ENCODE measurements at places on chromosomes 5 and 9.

DNA sequence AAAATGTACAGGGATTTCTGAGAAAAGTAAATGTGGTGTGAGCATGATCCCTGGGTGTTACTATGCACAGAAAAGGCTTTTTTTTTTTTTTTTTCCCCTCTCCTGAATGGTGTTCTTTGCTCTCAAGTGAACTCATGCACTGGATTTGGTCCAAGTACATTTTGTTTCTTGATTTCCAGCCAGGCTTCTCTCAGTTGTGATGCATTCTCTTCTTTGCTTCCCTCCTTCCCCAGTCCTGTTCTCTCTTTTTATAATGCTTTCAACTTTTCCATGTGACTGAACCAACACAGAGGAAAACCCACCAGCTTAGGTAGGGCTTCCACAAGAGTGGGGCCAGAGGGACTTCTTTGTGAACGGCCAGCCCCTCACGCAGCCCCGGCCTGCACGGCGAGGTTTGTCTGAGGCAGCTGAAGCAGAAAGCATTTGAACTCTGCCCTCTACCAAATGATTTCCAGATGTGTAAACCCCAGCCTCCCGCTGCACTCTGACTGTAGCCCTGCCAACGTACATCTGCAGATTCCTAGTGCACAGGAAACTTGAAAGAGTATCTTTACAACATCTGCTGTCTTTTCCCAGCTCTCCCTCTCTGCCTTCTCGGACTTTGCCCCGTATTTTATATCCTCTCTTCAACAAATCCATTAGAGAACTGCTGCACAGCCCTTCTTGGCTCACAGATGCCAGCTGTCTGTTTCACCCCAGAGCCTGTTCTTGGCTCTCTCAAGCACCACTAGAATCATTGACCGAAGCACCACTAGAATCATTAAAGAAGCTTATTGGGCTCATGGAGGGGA lies 71.8 kb upstream of the CD180 start:
- peak; percentile 97 for DNase-seq

GRCh38 chr9:97179616-97180015 lies 127.8 kb upstream of the CCDC180 start:
- DNase-seq, result no peak

GRCh38 chr5:172868436-172868923 lies 34.4 kb downstream of the ERGIC1 start:
- peak; percentile 84 for DNase-seq

- DNase-seq, result no peak
These were observed 104.6 kb upstream of the SARDH start for GRCh38 chr9:133842721-133843227.

DNA sequence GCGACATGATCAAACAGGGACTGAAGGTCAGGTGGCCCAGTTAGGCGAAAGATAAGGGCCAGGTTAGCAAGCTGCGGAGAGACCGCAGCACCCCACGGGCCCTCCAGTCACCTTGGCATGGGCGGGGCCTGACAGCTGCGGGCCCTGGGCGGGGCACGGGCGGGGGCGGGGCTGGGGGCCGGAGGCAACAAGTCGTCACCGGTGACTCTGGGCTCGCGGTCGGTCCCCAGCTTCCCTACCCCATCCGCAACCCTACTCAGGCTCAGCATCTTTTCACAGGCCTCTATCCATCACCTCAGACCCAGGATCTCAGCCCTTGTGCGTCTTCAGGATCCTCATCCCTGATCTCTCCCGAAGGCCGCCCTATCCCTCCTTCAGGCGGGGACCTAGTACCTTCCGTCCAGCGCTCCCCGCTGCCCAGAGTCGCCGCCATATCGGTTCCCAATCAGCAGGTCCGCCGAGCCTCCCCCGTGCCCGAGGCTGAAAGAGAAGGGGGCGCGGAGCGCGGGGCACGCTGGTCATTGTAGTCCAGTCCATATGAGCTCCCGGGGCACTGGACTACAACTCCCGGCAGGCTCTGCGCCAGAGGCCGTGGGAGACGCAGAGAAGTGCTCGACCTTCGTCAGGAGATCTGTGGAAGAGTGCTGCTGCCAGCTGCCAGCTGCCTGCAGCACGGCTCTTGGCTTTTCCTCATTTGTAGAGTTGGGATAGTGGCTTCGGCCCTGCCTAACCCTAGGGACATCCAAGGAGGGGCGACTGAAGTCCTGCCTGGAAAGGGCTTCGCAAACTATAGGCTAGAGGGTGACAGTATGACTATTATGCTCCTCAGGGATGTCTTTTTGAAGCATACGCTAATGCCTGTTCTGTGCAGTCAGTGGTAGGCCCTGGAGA lies at the start of gene DNAJC18:
Gene DNAJC18 (minus strand): TSS at position 513 of the 891 bp plus-strand sequence. CDS start 80 bp downstream, at position 433.
- DNase-seq, result peak; percentile 91

DNA sequence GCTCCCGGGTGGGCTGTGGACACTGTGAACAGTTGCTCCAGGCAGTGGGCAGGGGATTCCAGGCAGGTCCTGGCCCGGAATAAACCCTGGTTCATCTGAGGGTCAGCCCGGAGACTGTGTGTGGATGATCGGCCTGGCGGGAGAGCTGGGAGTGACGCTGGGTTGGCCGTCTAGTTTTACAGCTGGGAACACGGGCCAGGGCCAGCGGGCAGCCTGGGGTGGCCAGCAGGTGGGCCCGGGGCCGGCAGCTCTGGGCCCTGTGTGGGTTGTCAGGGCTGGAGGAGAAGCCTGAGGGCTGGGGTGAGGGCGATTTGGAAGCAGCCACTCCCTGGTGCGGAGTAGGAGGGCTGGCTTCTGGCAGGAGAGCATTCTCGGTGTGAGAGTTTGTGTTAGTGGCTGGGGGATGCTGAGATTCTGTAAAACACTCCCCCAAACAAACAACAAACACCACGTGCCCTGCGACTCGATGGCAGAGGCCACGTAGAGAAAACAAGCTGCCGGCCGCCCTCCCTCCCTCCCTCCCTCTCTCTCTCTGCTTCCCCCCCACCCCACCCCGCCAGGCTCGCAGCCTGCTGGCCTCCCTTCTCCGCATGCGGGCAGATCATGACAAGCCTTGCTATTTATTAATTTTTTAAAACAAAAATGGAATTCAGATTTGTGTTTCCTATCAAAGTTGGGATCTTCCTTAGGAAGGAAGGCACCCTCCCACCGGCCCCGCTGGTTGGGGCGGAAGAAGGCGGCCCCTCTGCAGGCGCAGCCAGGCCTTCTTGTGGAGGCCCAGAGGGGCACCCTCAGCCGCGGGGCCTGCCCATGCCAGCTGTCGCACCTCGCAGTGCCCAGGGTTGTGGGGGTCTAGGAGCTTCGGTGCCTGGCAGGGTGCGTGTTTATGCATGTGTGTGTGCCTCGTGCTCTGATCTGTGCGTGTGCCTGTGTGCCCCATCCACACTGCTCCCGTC lies 49.5 kb downstream of the RXRA start:
- DNase-seq, result no peak

DNA sequence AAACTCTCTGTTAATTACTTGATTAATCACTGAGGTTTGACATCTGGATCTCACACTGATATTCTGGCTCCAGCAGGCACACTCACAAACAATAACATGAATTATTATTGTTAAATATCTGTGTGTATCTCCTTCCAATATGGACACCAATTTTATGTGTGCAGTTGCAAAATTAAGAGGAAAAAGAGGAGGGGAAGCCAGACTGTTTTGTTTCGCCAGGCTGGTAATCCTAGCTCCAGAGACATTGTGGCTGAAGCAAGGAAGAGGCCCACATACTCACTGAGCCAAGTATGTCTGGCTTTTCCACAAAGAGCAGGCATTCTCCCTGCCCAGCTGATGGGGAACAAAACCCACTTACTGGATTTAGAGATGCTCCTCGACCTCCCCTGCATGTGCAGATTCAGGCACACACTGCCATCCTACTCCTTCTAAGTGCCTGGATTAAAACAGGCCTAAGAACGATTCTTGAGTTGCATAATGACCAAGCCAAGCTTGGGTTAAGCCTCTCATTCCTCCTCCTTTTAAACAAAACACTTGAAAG lies 181.9 kb downstream of the ESM1 start:
- peak; percentile 61 for DNase-seq

- no peak for DNase-seq
These were observed 18.4 kb downstream of the FNBP1 start for GRCh38 chr9:130024597-130024994.

DNA sequence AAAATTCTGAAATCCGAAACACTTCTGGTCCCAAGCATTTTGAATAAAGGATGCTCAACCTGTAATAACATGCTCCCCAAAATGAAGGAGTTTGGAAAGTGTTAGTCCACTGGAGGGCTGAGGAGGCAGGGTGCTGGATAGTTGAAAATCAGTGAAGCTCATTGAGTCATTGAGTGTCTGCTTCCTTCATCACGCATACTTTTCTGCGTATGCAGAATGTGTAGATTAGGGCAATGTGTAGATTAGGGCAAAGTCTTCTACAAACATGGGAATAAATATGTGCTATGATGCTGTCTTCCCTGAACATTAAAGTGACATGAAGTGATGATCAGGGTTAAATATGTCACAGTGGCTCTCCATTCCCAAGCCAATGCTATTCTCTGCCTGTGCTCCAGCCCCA lies 193.8 kb downstream of the CFAP90 start:
- no peak for DNase-seq

GRCh38 chr9:133248726-133249295 lies 26.2 kb downstream of the ABO start:
- no peak for DNase-seq

DNA sequence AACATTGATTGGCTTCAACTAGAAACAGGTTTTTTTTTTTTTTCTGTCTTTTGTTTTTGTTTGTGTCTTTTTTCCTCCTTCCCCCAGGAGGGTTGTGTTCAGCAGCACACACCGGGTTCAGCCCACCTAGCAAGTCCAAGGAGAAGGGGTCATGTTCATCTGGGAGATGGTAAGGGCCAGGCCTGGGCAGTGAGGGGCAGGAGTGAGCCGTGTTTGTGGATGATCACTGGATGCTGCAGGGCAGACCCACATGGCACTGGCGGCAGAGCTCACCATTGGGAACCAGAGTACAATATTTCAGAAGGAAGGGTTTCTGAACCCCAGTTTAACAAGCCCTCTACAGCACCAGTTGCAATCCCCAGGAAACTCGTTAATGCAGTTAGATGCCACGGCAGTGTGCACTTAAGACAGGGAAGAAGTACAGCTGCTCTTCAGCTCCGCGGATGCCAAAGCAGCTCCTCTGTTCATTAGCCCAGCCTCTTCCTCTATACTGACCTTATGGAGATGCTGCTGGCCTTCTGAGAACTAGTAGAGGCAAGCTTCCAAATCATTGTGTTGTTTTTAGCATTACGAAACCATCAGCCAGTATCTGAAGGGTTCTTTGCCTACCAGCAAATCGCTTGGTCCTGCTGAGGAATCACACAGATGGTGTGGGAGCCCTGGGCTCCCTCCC lies 508.2 kb upstream of the WWC1 start:
- peak; percentile 73 for DNase-seq

GRCh38 chr5:158464383-158464782 lies 605.4 kb upstream of the CLINT1 start:
- DNase-seq, result peak; percentile 32

- no peak for DNase-seq
These were observed 40.8 kb upstream of the ANKRD31 start for GRCh38 chr5:75277463-75277862.

- DNase-seq, result no peak
These were observed 16.6 kb downstream of the TUT7 start for GRCh38 chr9:86337469-86338108.

DNA sequence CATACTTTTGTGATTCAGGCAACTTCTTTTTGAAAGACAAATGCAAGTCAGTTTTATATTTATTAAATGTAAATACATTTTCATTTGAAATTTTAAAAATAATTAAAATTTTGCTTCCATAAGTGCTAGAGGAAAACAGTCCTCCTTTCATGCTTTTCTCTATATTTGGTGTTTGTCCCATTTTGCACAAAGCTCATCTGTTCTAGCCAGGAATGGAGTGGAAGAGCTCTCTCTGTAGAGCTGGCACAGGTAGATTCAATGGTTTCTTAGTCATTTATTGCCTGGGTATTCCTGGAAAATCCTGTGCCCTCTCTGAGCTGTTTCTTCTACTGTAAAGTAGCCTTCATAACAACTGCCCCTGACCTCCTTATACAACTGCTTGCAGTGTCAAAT lies 267.6 kb upstream of the HAPLN1 start:
- no peak for DNase-seq

GRCh38 chr9:112140936-112141335 lies 34.2 kb downstream of the SUSD1 start:
- no peak for DNase-seq

- no peak for DNase-seq
These were observed 136.9 kb downstream of the OLFM1 start for GRCh38 chr9:135224286-135224877.

DNA sequence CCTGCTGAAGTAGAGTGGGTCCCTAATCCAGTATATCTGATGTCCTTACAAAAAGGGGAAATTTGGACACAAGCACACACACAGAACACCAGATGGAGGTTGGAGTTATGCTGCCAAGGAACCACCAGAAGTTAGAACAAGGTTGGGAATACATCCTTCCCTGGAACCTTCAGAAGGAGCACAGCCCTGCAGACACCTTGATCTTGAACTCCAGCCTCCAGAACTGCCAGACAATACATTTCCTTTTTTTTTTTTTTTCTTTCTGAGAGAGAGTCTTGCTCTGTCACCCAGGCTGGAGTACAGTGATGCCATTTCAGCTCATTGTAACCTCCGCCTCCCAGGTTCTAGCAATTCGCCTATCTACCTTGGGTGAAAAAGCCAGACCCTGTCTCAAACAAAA lies 7.1 kb upstream of the ODF2 start:
- no peak for DNase-seq

DNA sequence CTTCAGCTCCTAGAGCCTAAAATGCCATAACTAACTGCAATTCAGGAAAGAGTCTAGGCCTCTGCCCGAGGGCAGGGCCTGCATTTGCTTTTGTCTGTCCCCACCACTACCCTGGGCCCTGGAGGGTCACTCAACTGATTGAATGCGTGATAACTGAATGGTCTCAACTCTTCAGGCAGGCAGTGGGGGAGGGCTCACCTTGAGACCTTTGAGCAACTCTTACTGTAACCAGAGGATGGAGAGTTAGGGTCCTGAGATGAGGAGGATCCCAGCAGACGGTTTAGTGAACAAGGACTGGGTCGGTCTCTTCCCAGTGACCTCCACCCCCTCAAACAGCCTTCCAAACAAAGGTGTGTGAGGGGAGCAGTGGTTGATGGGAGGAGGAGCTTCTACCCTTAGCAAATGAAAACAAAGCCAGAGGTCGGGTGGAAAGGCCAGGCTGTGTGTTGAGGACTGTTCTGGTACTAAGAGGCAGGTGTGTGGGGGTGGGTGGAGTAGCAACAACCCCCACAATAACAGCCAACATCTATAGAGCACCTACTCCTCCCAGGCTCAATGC lies 59.4 kb downstream of the CXXC5 start:
- DNase-seq, result no peak

GRCh38 chr9:72132052-72132451 lies 17.2 kb upstream of the GDA start:
- no peak for DNase-seq

- no peak for DNase-seq
These were observed 28.7 kb downstream of the TLE4 start for GRCh38 chr9:79600466-79600865.

DNA sequence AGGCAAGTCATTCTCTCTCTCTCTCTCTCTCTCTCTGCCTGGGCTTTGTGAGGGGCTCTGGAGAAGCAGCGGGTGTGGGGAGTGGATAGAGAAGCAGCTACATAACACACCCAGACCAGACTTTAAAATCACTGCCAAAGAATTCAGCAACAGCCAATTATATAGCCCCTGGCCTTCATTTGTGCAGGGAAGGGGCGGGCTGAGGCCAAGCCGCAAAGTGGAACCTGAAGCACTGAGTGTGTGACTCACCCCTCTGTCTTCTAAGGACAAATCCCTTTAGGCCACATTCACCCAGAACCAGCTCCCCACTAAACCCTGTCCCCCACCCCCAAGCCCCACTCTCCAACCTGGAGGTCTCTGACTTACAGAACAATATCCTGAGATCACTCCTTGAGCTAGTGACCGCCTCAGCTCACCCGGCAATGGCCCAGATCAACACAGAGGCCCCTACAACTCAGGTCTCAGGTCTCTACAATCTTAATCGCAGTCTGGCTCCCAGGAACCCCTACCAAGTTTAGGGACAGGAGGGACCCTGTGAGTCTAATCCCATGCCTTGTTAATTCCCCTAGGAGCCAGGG lies 6.0 kb downstream of the B4GALT1 start:
- DNase-seq, result peak; percentile 99

All from fibroblast of upper back skin (primary cell).